Stimulated activated CD8-positive, alpha-beta memory T cell treated with anti-CD3 and anti-CD28 coated beads, Interleukin-4, amount 100 ng/mL, for 1 hour (primary cell): ENCODE measurements at places on chromosomes 11 and 22.

GRCh38 chr22:50342651-50343540 lies at the start of gene PPP6R2:
Gene PPP6R2, plus strand, starts transcription at chr22:50343327. Its CDS starts 50,582 bp downstream, at chr22:50393909.
- DNase-seq, result peak; percentile 74

DNA sequence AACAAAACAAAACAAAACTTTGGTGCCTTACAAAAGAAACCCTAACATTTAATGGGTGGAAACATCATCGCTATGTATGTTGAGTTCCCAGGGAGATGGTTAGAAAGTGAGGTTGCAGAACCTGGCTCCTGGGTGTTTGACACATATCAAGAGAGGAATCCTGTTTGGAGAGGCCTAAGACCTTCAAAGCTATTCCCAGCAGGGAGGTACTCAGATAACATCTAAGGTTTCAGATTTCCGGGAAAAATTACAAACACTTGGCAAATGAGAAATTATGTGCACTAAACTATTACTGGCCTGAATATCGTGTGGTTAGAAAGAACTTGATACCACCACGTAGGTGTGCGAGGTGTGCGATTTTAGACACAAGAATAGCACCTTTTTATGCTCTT lies 18.5 kb downstream of the TRIM5 start:
- no peak for DNase-seq

GRCh38 chr22:42863349-42863961 lies 6.4 kb upstream of the ARFGAP3 start:
- DNase-seq, result no peak

DNA sequence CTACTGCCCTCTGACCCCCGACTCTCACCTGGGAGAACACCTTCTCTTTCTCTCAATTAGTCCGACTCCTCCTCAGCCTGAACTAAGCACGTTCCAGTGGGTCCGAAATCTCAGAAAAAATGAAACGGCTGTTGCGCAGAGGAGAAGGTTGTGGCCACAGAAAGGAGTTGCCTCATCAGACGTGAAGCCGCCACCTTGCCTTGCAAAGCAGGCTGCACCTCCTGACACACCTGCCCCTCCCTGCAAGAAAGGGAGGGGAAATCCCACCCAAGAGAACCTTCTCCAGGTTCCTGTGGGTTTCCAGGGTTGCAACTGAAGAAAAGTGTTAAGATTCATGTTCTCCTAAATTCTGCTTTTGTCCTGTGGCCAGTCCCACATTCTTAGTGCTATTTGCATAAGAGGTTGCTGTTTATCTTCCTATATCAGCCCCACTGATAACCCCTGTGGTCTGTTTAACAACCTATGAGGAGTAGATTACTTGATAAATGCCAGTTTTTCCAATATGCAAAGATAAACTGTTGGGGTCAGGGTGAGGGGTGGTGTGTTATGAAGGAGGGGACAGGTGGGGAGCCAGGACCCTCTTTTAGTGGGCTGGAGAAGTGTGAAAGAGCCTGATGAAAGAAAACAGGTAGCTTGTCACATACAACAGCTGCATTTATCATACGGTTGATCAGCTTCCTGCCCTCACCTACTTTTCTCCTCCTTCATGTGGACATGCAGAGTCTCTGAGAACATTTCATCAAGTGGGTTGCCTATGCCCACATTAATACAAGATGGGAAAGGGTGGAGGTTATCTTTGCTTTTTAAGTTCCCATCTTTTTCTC lies 18.2 kb downstream of the ZBTB16 start:
- DNase-seq, result no peak

DNA sequence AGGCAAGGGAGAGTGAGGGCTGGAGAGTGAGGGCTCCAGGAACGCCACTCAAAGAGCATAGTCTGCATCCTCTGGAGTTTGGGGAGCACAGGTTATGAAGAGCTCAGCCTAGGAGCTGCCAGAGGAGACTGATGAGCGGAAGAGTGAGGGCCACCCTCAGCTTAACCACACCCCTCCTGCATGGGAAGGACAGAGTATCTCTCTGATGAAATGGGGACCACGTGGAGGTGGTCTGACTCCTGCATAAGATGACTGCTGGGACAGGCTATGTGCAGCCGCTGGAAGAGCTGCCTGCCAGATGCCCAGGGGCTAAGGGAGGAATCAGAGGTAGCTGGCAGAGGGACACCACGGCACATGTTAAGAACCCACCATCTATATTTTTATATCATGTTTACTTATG lies 162.9 kb upstream of the POU2AF2 start:
- DNase-seq, result no peak

GRCh38 chr22:27378311-27378800 lies 423.2 kb downstream of the MN1 start:
- DNase-seq, result no peak

GRCh38 chr11:95922536-95923438 lies 1.1 kb downstream of the MTMR2 start:
- DNase-seq, result no peak

DNA sequence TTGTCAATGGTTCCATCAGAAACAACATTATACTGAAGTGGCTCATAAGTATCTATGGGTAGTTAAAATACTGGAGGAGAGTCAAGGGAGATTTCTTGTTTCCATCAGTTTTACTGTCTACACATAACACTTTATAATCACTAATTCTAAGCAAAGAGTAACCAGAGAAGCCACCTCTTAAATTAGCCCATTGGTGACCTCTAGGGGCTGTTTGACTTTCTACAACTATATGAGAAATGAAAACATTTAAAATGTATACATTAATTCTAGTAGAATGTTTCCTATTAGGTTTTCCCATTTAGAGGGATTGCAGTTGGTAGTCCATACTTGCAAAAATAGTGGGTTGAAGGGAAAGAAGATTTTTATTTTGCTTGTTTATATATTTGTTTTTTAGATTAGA lies 504.3 kb downstream of the FAM181B start:
- no peak for DNase-seq

DNA sequence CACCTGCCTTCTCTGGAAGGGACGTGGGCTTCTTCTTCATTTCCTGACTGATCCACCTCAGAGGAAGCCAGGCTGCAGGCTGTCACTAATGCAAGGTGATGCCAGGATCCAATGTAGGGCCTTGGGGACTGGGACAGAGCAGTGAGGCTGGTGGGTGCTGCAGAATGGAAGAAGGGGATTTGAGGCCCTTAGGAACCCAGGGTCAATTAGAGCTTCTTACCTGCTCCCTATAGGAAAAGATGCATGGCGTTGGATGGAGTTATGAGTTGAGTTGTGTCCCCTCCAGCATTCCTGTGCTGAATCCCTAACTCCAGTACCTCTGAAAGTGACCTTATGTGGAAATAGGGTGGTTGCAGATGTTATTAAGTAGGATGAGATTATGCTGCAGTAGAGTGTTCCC lies 190.4 kb downstream of the MIAT start:
- DNase-seq, result no peak

GRCh38 chr11:92222701-92223100 lies 1.9 kb upstream of the FAT3 start:
- DNase-seq, result no peak
